A673 (cell line): ENCODE measurements at places on chromosomes 6 and 20. TPM values are rescaled to one million over a fixed set of nuclear protein-coding genes. Genes with fewer than 3 reads are reported as not detected.

MAD2L1BP gene
- total RNA-seq: 52.0 and 55.3 TPM in 2 replicates

MEI4 gene
- not detected in 2 replicates for total RNA-seq

DLL1 gene
- total RNA-seq: 1.1 and 1.2 TPM in 2 replicates

DNA sequence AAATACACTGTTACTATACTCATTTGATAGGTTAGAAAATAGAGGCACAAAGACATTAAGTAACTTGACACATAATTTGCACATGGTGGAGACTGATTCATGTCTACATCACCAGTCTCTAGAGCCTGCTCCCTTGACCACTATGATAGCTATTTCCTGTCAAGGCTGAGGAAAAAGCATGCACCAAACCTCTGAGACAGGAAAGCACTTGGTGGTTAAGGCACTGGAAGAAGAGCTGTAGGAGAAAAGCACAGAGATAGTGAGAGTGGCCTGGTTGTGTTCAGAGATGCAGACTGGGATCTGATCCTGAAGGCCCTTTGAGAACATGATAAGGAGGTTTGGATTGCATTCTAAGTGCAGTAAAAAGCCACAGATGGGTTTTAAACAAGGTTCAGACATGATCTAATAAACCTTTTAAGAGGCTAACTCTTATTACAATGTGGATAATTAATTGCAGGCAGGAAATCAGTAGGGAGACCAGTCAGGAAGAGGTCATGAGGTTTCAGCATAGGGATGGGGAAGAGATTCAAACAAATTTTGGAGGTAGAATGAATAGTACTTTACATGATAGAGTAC lies 168.9 kb downstream of the PHF3 start:
- DNase-seq: peak; percentile 40

DNA sequence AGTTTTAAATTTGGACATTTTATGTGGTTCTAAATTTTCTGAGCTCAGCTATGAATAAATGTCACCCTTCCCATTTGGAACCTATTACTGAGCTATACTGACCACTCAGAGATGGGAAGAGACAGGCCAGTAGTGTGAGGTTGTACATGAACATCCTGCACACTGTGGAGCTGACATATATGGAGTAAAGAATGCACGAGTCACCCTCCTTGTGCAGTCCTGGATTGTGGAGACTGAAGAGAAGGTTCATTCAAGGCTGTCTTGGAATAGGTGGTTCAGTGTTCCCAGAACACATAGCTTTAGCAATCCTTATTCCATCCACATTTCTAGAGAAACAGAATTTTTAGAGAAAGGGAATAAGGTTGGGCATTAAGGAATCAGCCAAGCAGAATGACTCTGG lies 50.3 kb upstream of the OGFRL1 start:
- DNase-seq: no peak

GRCh38 chr6:141513830-141514229 lies 618.9 kb upstream of the GJE1 start:
- no peak for DNase-seq

DNA sequence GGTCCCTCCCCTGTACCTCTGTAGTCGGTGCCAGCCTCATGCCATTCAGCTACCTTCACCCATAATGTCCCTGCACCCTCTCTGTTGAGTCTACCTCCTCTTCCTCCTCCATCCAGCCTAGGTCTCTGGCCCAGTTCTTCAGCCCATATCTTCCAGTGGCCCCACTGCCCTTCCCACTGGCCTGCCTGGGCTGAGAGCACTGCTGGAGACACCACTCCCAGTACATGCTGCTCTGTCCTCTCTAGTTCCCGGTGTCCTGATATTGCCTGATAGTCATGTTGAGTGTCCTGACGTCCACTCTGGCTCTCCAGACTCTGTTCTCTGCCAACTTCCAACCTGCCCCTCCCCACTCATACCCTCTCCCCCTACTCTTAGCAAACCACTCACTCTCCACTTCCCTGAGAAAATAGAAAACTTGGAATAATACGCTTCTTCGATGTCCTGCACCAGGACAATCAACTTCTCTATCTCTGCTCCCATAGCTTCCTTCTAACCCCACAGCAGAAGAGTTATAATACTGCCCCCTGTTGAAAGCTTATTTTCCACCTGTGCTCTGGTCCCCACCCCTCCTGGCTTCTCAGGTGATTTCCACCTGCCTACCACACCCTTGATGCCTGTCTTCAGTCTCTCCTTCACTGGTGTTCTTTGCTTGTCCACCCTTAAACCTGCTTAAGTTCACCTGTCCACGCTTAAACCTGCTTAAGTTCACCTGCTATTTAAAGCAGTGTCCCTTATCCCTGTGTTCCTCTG lies 19.8 kb downstream of the SLC22A3 start:
- no peak for DNase-seq

DNA sequence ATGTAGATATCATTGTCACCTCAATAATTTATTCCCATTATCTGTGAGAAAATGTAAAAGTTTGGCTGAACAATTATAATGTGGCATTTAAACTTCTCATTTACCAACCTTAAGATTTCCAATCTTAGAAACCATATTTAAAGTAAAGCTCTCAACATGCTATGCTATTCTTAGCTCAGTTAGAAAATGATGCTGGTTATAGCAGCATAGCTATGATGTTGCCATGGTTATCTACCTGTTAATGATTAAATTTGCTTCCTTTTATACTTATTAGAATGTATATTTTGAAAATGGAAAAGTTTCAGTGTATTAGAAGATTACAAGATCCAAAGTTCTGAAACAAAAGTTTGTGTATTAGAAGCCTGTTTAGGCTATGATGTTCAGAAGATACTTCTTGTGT lies 110.1 kb downstream of the GPR63 start:
- DNase-seq: no peak
